ENCODE measurements at places on chromosomes 2 and 18. TPM values are rescaled to one million over a fixed set of nuclear protein-coding genes. Genes with fewer than 3 reads are reported as not detected.

Gene WDR12
- total RNA-seq, result 76.4 TPM

Gene OSR1
- total RNA-seq, result not detected

DNA sequence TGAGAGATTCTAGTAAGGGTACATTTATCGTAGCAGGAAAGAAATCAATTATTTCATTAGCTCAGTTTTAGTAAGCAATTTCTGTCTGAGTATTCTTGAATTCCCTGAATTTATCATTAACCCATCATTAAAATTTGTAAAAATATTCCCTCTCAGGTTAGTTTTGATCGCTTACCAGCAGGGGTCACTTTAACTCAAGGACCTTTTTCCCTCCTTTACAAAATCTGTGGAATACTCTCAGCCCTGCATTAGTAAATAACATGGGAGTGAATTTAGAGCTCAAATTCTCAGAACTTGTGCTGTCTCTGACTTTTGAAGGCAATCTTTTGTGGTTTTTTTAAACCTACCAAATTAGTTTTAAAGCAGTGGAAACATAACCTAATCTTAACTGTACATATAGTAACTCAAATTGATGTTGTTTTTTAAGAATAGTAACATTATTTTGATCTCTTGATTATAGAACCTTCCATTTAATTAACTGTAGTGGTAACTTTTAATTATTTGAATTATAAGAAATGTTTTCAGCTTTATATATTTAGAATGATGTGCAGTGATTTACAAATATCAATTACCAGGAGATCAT, 97.2 kb downstream of the AGPS start:
- peaks cover 8% of the 10 kb centered on the region for H3K36me3 ChIP-seq
- H3K27ac ChIP-seq, result no peak overlapping the region
- H3K4me1 ChIP-seq, result no peaks in the 10 kb centered on the region
- no peak for DNase-seq

DNA sequence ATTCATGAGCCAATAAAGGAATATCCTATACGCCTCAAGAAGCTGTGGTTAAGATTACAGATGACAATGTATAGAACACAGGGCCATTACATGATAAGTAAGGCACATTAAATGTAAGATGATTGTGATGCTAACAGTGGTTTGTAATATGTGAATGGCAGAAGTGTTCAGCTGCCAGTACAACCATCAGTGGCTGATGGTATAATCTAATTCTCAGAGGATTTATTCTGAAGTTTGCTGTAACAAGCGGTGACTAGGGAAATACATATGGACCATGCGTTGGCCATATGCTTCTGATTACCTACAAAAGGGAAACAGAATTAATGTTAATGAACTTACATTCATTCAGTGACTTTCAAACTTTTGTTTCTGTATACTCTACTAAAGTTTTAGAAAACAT, 750.8 kb upstream of the KLHL29 start:
- H3K27ac ChIP-seq, result no peak overlapping the region
- no peaks in the 10 kb centered on the region for H3K36me3 ChIP-seq
- no peak for DNase-seq
- H3K27me3 ChIP-seq, result no peaks in the 10 kb centered on the region
- H3K4me3 ChIP-seq, result no peak overlapping the region
